ENCODE measurements at places on chromosomes 11 and 22.

GRCh38 chr11:27600656-27601055 lies 94.1 kb upstream of the LIN7C start:
- no peak for DNase-seq

DNA sequence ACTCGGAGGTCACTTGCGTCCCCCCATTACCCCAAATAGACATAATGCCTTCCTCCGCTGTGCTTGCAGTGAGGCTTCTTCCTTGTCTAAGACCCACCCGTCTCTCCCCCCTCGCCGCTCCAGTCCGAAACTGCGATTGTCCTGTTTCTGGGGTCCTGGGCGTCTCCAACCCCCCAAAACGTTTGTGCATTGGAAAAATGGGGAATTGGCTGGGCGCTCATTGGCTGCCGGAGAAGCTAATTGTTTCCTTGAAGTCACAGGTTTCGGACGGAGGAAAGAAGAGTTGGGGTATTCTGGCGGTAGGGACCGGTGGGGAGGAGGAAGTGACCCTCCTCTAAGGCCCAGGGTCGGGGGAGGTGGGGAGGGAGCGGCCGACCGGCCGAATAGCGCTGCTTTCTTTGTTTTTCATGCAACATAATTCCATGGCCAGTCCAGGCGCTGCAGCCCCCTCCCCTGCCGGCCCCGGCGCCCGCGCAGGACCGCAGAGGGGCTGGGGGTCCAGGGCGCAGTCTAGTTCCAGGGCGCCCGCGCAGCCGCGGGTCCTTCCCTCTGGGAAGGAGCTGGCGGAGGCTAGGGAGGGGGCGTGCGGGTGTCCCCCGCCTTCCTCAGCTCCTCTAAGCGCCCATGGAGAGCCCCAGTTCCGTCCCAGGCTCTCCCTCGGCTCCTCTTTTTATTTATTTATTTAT lies 12.7 kb upstream of the CPT1A start:
- DNase-seq: no peak

- DNase-seq: no peak
Measured at GRCh38 chr11:62450543-62451240, 31.9 kb downstream of the SCGB1A1 start.

- DNase-seq: peak; percentile 51
Measured at GRCh38 chr22:39556970-39557841, 13.3 kb upstream of the CACNA1I start.

DNA sequence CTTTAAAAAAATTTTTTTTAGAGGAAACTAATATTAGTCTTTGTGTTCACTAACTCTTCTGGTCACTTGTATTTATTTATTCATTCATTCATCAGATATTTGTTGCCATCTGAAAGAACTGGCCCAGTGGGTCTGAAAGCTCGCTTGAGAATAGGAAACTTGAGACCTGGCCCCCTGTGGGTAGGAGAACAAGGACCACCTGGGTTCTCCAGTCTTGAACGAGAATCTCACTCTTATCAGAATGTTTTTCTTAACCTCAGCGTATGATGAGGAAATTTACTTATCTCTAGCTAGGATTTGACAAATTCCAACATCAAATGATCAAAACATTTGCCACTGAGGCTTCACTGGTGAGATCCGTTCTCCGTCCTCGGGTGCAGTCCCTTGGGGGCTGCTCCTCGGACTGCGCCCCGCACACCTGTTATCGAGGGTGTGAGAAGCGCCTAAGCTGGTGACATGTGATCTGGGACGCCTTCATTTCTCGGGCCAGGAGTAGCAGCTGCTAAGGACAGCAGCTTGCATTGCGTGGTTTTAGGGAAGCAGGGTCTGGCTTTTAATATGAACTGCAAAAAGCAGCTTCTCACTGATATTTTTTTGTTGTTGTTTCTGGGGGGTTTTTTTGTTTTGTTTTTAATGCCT lies 6.3 kb downstream of the C22orf31 start:
- DNase-seq: no peak
